A549 treated with Hydrocortisone at 1 μM for 4 hours (cell line): ENCODE measurements at places on chromosomes 4 and X. TPM values are rescaled to one million over a fixed set of nuclear protein-coding genes. Genes with fewer than 3 reads are reported as not detected.

The FUNDC2 gene
- total RNA-seq = 94.5 to 121 TPM (median 117 TPM) in 5 replicates

The FAM156A gene
- 12.0 to 21.5 TPM (median 16.3 TPM) in 5 replicates for total RNA-seq

The CTAG1A gene
- not detected in 5 replicates for total RNA-seq

The ASB12 gene
- not detected in 5 replicates for total RNA-seq

The GATA1 gene
- total RNA-seq = not detected in 5 replicates

The TENM3 gene
- total RNA-seq = 0.92 to 1.6 TPM (median 1.5 TPM) in 5 replicates

The PCDH18 gene
- not detected in 5 replicates for total RNA-seq

The NDP gene
- not detected in 5 replicates for total RNA-seq

The S100G gene
- not detected in 5 replicates for total RNA-seq

The GUCY1B1 gene
- 0.17 to 0.36 TPM (median 0.26 TPM) in 5 replicates for total RNA-seq

The PCDH19 gene
- 0.02 to 0.24 TPM (median 0.03 TPM) in 5 replicates for total RNA-seq

The SORBS2 gene
- total RNA-seq = 0.45 to 0.85 TPM (median 0.70 TPM) in 5 replicates

The FOXO4 gene
- 1.2 to 1.9 TPM (median 1.4 TPM) in 5 replicates for total RNA-seq

The RPS6KA6 gene
- 4.5 to 7.1 TPM (median 5.5 TPM) in 5 replicates for total RNA-seq

The CABS1 gene
- not detected in 5 replicates for total RNA-seq

The ABCG2 gene
- total RNA-seq = 16.5 to 22.0 TPM (median 17.0 TPM) in 5 replicates

The PNMA6A gene
- total RNA-seq = 3.9 to 5.1 TPM (median 4.4 TPM) in 5 replicates

The FAM47A gene
- total RNA-seq = not detected in 5 replicates

The SLC9A6 gene
- total RNA-seq = 6.4 to 11.2 TPM (median 8.3 TPM) in 5 replicates

The TMEM255A gene
- 0.23 to 0.74 TPM (median 0.33 TPM) in 5 replicates for total RNA-seq

The VCX2 gene
- total RNA-seq = not detected in 5 replicates

The CXCL5 gene
- total RNA-seq = 27.5 to 37.7 TPM (median 31.5 TPM) in 5 replicates

The C4orf50 gene
- total RNA-seq = not detected in 5 replicates

The AFF2 gene
- total RNA-seq = not detected in 5 replicates

The CSAG2 gene
- not detected in 5 replicates for total RNA-seq

The FAM9C gene
- total RNA-seq = 0.03 to 0.23 TPM in 2 of 5 replicates, not detected in the others

The CFP gene
- total RNA-seq = 0.17 to 0.89 TPM (median 0.64 TPM) in 5 replicates

The FAM47E gene
- total RNA-seq = 0.27 to 0.37 TPM (median 0.33 TPM) in 4 of 5 replicates, not detected in the other

The RTL9 gene
- 0.07 to 0.13 TPM (median 0.10 TPM) in 4 of 5 replicates, not detected in the other for total RNA-seq

The NEUROG2 gene
- 0.05 to 0.06 TPM in 2 of 5 replicates, not detected in the others for total RNA-seq

The SLC6A8 gene
- total RNA-seq = 10.0 to 14.5 TPM (median 12.6 TPM) in 5 replicates

The HTR2C gene
- total RNA-seq = not detected in 5 replicates

The LRCH2 gene
- 0.02 to 0.03 TPM (median 0.03 TPM) in 5 replicates for total RNA-seq

The PRDM8 gene
- 0.10 to 0.46 TPM (median 0.17 TPM) in 5 replicates for total RNA-seq

The MRPS18C gene
- total RNA-seq = 41.4 to 56.8 TPM (median 43.1 TPM) in 5 replicates

The PNMA5 gene
- not detected in 5 replicates for total RNA-seq

The PIR gene
- 46.8 to 54.6 TPM (median 54.0 TPM) in 5 replicates for total RNA-seq

The GAGE12H gene
- total RNA-seq = not detected in 5 replicates

The STK32B gene
- total RNA-seq = 14.8 to 18.1 TPM (median 15.5 TPM) in 5 replicates

The NXF2 gene
- not detected in 5 replicates for total RNA-seq

The GAGE13 gene
- total RNA-seq = not detected in 5 replicates

The TACR3 gene
- total RNA-seq = not detected in 5 replicates

The MAGEA9B gene
- not detected in 5 replicates for total RNA-seq

The SLIT2 gene
- total RNA-seq = 0.02 to 0.06 TPM in 2 of 5 replicates, not detected in the others

The TRO gene
- 0.48 to 0.74 TPM (median 0.63 TPM) in 5 replicates for total RNA-seq

The SORCS2 gene
- 3.0 to 5.8 TPM (median 4.4 TPM) in 5 replicates for total RNA-seq

The SPRY1 gene
- total RNA-seq = 5.6 to 7.4 TPM (median 6.1 TPM) in 5 replicates

The GPR50 gene
- 0.13 to 0.32 TPM (median 0.24 TPM) in 5 replicates for total RNA-seq

The FATE1 gene
- not detected in 5 replicates for total RNA-seq

The BMX gene
- total RNA-seq = 0.03 TPM in 1 of 5 replicates, not detected in the others

The LONRF3 gene
- 3.0 to 3.6 TPM (median 3.4 TPM) in 5 replicates for total RNA-seq

The MAGEB17 gene
- total RNA-seq = not detected in 5 replicates

The NRK gene
- total RNA-seq = not detected in 5 replicates

The IL2RG gene
- total RNA-seq = 0.09 to 0.32 TPM (median 0.23 TPM) in 3 of 5 replicates, not detected in the others

The ERAS gene
- 0.07 to 0.10 TPM in 2 of 5 replicates, not detected in the others for total RNA-seq

The TLR6 gene
- total RNA-seq = 1.8 to 2.6 TPM (median 2.2 TPM) in 5 replicates

The PWWP3B gene
- not detected in 5 replicates for total RNA-seq

The RBMXL3 gene
- not detected in 5 replicates for total RNA-seq
